Effector memory CD8-positive, alpha-beta T cell (primary cell): ENCODE measurements at places on chromosomes 4 and X.

DNA sequence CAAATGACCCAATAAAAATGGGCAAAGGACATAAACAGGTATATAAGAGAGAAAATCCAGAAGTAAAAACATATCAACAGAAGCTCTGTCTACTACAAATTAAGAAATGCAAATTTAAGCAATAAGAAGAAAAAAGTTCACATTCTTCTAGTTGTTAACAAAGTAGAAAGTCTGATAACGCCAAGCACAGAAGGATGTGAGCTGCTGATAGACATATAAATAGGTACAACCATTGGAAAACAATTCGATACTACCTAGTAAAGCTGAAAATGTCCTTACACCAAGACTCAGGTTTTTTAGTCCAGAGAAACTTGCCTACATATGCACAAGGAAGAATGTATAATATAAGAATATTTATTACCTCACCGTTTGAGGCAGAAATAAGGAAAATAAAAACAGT is 35.8 kb upstream of the SLAIN2 start:
- no peak overlapping the region for H3K4me3 ChIP-seq
- no peaks in the 10 kb centered on the region for H3K36me3 ChIP-seq
- no peak overlapping the region for H3K27ac ChIP-seq
- H3K27me3 ChIP-seq, result peaks cover 23% of the 10 kb centered on the region
- DNase-seq, result no peak

DNA sequence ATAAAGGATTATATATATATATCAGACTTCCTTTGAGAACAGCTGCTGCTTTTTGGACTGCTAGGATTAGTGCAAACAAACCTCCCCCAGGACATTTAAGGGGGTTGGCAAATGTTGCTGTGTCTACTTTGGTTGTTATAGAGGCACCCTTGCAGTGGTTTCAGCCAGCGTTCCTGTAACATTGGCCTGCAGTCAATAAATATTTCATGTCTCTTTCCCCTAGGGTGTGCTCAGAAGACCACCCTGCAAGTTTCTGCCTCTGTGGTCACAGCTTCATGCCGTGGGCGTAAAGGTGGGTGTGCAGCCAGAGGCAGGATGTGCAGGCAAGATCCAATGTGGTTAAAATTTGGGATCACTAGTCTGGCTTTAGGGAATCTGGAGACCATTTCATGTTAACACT is 28.9 kb downstream of the FGF5 start:
- no peaks in the 10 kb centered on the region for H3K4me1 ChIP-seq
- H3K27ac ChIP-seq, result no peak overlapping the region
- H3K4me3 ChIP-seq, result no peak overlapping the region
- H3K36me3 ChIP-seq, result no peaks in the 10 kb centered on the region

GRCh38 chr4:101708293-101709039 is 82.1 kb upstream of the BANK1 start:
- peaks cover 10% of the 10 kb centered on the region for H3K27me3 ChIP-seq

GRCh38 chr4:123478859-123479345 is 82.3 kb downstream of the SPRY1 start:
- H3K4me1 ChIP-seq, result peaks cover 7% of the 10 kb centered on the region
- no peak overlapping the region for H3K27ac ChIP-seq
- DNase-seq, result no peak
- no peaks in the 10 kb centered on the region for H3K36me3 ChIP-seq
- no peaks in the 10 kb centered on the region for H3K27me3 ChIP-seq
- no peak overlapping the region for H3K4me3 ChIP-seq

GRCh38 chr4:172962564-172963353 is 205.9 kb upstream of the GALNT7 start:
- no peaks in the 10 kb centered on the region for H3K4me1 ChIP-seq
- no peak overlapping the region for H3K27ac ChIP-seq
- H3K36me3 ChIP-seq, result no peaks in the 10 kb centered on the region
- no peak for DNase-seq

DNA sequence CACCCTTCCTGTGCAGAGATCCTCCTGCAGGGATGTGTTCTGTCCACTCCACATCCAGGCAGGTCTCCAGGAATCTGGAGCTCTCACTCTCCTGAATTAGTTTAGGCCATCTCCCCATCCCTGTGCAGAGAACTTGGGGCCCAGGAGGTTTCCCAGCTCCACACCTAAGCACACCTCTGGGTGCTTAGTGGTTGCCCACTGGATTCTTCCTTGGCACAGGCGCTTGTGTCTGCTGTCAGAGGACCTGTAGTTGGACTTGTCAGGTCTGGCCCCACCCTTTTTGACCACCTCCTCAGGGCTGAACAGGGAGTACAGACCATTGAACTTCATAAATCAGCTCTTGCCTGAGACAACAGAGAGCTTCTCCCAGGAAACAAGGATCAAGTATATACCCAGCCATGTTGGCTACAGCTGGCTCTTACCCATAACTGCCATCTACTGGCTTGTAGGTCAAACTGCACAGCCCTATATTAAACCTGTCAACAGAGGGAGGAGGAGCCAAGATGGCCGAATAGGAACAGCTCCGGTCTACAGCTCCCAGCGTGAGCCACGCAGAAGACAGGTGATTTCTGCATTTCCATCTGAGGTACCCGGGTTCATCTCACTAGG is 275.5 kb downstream of the PPARGC1A start:
- no peak overlapping the region for H3K27ac ChIP-seq
- no peaks in the 10 kb centered on the region for H3K36me3 ChIP-seq
- H3K4me1 ChIP-seq, result no peaks in the 10 kb centered on the region
- H3K27me3 ChIP-seq, result no peaks in the 10 kb centered on the region
- no peak for DNase-seq

DNA sequence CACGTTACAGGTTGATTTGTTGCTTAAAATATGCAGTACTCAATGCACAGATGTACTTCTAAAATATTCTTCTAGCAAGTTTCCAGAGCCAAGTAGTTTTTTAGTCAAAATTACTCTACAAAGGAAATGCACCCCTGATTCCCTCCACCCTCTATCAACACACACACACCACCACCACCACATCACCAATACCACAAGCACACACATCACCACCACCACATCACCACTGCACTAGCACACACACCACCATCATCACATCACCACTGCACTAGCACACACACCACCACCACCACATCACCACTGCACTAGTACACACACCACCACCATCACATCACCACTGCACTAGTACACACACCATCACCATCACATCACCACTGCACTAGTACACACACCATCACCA is 105.2 kb upstream of the FRG1 start:
- H3K4me1 ChIP-seq, result no peaks in the 10 kb centered on the region
- no peak for DNase-seq
- H3K36me3 ChIP-seq, result no peaks in the 10 kb centered on the region

DNA sequence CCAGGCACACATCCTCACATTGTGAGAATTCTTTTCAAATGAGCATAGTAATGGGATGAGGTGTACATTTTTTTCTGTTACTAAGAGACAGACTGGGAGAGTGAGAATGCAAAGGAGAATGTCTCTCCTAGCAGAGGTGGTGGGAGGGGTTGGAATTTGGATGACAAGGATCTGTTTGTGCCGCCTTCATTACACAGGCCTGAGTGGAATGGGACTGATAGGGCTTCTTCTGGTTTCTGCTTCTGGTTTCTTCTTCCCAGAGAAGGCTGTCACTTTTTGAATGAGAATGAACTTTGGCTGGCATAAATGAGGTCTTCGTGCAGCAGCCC is 55.4 kb downstream of the C4orf51 start:
- no peaks in the 10 kb centered on the region for H3K27me3 ChIP-seq
- no peak overlapping the region for H3K4me3 ChIP-seq
- H3K27ac ChIP-seq, result no peak overlapping the region
- DNase-seq, result no peak
- H3K4me1 ChIP-seq, result peaks cover 12% of the 10 kb centered on the region
- peaks cover 6% of the 10 kb centered on the region for H3K36me3 ChIP-seq

DNA sequence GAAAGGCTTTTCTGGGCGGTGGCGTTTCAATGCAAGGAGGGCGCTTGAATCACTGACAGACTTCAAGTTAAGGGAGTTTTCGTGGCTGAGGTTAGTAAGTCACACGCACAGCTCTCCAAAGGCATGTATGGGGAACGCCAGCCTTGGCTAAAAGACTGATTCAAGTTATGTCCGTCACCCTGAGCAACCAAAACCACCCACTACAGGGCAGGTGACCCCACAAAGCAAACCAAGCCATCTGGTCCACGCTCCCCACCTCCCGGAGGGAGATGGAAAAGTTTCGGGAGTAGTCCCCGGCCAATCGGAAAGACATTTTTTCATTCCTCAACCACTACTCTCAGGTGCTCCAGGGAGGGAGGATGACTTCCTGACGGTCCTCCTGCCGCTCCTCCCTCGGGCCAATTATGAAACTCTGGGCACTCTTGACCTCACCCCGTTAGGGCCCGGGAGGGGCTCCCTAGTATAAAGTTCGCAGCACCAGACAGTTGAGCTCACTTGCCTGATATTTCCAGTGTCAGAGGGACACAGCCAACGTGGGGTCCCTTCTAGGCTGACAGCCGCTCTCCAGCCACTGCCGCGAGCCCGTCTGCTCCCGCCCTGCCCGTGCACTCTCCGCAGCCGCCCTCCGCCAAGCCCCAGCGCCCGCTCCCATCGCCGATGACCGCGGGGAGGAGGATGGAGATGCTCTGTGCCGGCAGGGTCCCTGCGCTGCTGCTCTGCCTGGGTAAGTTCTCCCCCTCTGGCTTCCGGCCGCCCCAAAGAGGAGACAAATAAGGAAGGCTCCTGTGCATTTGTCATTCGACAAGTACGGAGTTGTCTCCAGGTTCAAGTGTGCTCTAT is at the start of gene EREG:
Gene EREG, plus strand, starts transcription at position 494 of the 840 bp plus-strand sequence. Its CDS starts 164 bp downstream, at position 658.
- H3K27ac ChIP-seq, result no peak within 1 kb of the TSS
- no peak for DNase-seq
- H3K27me3 ChIP-seq, result peaks cover 44% of the 10 kb centered on the region
- no peaks in the 10 kb centered on the region for H3K36me3 ChIP-seq
- H3K4me1 ChIP-seq, result peaks cover 9% of the 10 kb centered on the region
- H3K4me3 ChIP-seq, result peak within 1 kb of the TSS; percentile 48

GRCh38 chr4:76212851-76213414 is 691 bp downstream of the SCARB2 start:
- H3K27ac ChIP-seq, result peak overlapping the region; percentile 85
- DNase-seq, result peak; percentile 33
- H3K36me3 ChIP-seq, result peaks cover 13% of the 10 kb centered on the region
- H3K27me3 ChIP-seq, result no peaks in the 10 kb centered on the region
- peak overlapping the region; percentile 78 for H3K4me3 ChIP-seq

DNA sequence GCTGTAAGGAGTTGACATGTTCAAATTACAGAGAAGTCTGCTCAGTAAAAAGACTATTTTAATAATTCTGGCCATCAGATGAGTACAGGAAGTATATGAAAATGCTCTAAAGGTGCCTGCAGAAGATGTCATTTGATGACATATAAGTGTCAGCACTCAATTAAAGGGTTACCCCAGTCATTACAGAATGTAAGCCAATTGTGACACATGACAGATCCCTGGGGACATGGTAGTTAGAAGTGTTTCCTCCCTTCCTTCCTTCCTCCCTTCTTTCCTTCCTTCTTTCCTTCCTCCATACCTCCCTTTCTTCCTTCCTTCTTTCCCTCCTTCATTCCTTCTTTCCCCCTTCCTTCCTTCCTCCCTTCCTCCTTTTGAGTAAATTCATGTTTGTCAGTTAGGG is 453.0 kb downstream of the RAPGEF2 start:
- no peaks in the 10 kb centered on the region for H3K27me3 ChIP-seq
- no peaks in the 10 kb centered on the region for H3K36me3 ChIP-seq
- H3K27ac ChIP-seq, result no peak overlapping the region
- H3K4me3 ChIP-seq, result no peak overlapping the region
- no peak for DNase-seq

- no peak overlapping the region for H3K27ac ChIP-seq
- no peak for DNase-seq
- no peaks in the 10 kb centered on the region for H3K36me3 ChIP-seq
- no peak overlapping the region for H3K4me3 ChIP-seq
Measured at GRCh38 chr4:70943114-70943513, 40.9 kb downstream of the MOB1B start.

DNA sequence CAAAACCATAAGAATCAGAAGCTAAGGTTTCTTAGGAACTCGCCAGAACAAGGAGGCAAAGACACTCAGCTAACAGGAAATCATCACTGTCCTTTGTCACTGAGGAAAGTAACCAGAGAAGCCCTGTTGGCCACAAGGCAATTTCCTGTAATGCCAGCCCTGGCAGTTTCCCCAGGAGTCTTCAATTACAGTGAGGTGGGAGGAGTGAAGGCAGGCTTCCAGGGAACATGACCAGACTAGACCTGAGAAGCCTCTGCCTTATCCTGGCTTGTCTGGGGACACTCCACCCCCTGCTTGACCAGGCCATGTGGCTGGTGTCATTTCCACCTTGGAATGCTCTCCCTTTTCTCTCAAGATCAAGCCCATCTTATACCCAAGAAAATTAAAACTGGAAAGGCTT is 125.3 kb downstream of the COL4A6 start:
- H3K4me3 ChIP-seq, result no peak overlapping the region
- DNase-seq, result no peak
- no peak overlapping the region for H3K27ac ChIP-seq
- no peaks in the 10 kb centered on the region for H3K27me3 ChIP-seq
- no peaks in the 10 kb centered on the region for H3K36me3 ChIP-seq

GRCh38 chrX:73478961-73479360 is 32.1 kb downstream of the CDX4 start:
- DNase-seq, result no peak
- H3K27ac ChIP-seq, result no peak overlapping the region
- H3K36me3 ChIP-seq, result no peaks in the 10 kb centered on the region

GRCh38 chrX:1778817-1779216 is 164.0 kb downstream of the ASMT start:
- H3K27me3 ChIP-seq, result no peaks in the 10 kb centered on the region
- no peaks in the 10 kb centered on the region for H3K36me3 ChIP-seq
- H3K4me3 ChIP-seq, result no peak overlapping the region
- no peak overlapping the region for H3K27ac ChIP-seq

DNA sequence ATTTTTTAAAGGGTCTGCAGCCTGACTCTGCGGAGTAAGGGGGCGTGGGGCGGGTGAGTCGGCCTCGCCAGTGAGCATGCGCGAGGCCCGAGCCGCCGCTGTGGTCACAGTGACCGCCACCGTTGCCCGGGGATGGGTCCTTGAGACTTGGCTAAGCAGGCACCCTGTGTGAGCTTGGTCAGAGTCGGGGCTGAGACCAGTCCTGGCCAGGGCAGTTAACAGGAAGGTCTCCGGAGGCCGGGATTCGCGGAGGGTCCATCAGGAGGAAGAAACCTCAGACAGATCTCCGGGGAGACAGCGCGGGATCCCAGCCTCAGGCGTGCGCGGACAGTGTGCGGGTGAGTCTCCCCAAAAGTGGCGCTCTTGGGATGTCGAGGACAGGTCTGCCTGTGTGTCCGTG is 1384.4 kb upstream of the PCDH10 start:
- DNase-seq, result no peak
- H3K4me1 ChIP-seq, result no peaks in the 10 kb centered on the region
- H3K27ac ChIP-seq, result no peak overlapping the region
- H3K27me3 ChIP-seq, result no peaks in the 10 kb centered on the region

DNA sequence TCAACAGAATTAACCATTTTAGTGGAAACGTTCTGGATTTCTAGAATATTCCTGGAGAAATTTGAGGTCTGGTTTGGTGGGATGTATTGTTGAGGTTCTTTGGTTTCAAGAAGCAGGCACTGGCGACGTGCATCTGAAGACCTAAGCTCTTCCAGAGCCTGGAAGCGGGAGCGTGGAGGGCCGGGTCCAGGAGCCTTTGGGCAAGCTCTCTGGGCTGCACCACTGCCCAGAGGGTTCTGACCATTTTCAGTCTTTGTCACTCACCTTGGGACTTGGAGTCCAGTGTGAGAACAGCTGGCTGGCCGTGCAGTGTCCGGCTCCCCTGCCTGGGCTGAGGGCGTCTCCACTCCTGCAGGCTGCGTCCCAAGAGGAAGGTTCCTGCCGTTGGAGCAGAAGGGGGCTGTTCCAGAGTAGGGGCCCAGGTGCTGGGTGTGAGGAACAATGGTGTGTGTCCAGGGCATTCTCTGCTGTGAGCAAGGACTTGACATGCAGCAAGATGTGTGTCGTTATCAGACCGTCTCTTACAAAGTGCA is 24.0 kb downstream of the PIGG start:
- no peak overlapping the region for H3K27ac ChIP-seq
- H3K27me3 ChIP-seq, result no peaks in the 10 kb centered on the region
- H3K4me3 ChIP-seq, result no peak overlapping the region
- peaks cover 5% of the 10 kb centered on the region for H3K4me1 ChIP-seq
- H3K36me3 ChIP-seq, result peaks cover 32% of the 10 kb centered on the region
- DNase-seq, result no peak
